ENCODE measurements at places on chromosomes 7 and 10. TPM values are rescaled to one million over a fixed set of nuclear protein-coding genes. Genes with fewer than 3 reads are reported as not detected.

GRCh38 chr7:14691597-14692203 lies 210.9 kb downstream of the DGKB start:
- no peaks in the 10 kb centered on the region for H3K4me1 ChIP-seq
- no peak overlapping the region for H3K4me3 ChIP-seq
- H3K27me3 ChIP-seq, result no peaks in the 10 kb centered on the region
- DNase-seq, result peak; percentile 21
- no peak overlapping the region for H3K27ac ChIP-seq

DNA sequence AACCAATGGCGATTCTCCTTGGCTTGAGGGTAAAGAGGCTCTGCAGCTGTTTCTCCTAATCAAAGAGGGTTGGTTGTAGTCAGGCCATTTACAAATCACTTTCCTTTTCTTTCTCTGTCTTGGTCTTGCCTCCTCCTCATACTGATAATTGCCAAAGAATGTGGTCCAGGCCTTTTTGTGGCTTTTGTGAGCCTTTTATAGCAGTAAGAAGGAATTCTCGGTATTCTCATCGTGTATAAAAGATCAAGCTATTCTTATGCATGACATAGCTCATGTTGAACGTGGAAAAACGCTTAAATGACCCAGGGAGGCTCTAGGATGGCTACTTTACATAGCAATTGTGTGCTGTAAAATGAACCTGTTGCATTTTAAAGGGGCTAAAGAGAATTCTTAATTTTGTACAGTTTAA lies 62.6 kb downstream of the RBM20 start:
- no peak overlapping the region for H3K4me3 ChIP-seq
- H3K27ac ChIP-seq, result no peak overlapping the region
- DNase-seq, result no peak
- no peaks in the 10 kb centered on the region for H3K36me3 ChIP-seq
- no peaks in the 10 kb centered on the region for H3K27me3 ChIP-seq

DNA sequence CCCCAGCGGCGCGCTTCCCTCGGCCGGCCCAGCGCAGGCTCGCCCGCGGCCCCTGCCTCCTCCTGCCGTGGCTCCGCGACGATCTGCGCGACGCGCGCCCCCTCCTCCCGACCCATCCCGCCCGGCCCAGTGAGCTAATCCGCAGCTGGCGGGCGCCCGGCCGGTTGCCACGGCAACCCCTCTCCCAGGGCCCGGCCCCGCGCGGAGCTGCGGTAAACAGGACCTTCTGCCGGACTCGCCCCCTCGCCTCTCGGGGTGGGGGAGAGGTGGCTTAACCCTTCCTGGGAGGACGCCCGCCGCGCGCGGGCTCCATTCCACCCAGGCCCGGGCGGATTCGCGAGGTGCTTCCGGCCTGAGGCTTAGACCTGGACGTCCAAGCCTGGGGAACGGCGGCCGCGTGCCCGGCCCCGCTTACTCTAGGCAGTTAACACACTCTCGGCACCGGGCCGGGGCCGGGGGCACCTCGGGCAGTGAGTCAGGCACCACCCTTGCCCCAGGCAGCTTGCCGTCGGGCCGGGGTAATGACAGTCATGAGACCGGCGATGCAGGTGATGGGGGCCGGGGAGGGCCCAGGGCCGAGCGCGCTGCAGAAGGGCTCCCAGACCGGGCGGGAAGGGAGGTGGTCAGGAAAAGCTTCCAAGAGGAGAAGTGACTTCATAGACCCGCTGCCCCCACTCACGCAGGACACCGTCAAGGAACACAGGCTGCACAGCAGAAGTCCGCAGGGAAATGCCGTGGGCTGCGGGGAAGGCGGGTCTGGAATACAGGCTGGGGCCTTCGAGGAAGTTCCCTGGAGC lies at the start of gene DENND2A:
Gene DENND2A (minus strand): TSS at position 87 of the 797 bp plus-strand sequence. CDS start 38,416 bp downstream, outside the sequence.
- H3K27ac ChIP-seq, result peak within 1 kb of the TSS; percentile 88
- DNase-seq, result peak; percentile 79
- peaks cover 16% of the 10 kb centered on the region for H3K27me3 ChIP-seq
- H3K36me3 ChIP-seq, result no peaks in the 10 kb centered on the region

DNA sequence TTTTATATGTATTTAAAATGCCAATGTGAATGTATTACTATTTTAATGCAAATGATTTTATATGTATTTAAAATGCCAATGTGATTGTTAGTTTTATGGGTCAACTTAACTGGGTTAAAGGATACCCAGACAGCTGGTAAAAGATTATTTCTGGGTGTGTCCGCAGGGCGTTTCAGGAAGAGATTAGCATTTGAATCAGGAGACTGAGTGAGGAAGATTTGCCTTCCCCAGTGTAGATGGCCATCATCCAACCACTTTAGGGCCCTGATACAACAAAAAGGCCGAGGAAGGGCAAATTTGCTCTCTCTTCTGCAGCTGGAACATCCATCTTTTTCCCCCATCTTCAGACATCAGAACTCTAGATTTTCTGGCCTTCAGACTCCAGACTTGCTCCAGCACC lies 116.2 kb downstream of the BAMBI start:
- no peaks in the 10 kb centered on the region for H3K27me3 ChIP-seq
- no peaks in the 10 kb centered on the region for H3K36me3 ChIP-seq
- H3K27ac ChIP-seq, result no peak overlapping the region
- H3K4me1 ChIP-seq, result no peaks in the 10 kb centered on the region
- no peak overlapping the region for H3K4me3 ChIP-seq

DNA sequence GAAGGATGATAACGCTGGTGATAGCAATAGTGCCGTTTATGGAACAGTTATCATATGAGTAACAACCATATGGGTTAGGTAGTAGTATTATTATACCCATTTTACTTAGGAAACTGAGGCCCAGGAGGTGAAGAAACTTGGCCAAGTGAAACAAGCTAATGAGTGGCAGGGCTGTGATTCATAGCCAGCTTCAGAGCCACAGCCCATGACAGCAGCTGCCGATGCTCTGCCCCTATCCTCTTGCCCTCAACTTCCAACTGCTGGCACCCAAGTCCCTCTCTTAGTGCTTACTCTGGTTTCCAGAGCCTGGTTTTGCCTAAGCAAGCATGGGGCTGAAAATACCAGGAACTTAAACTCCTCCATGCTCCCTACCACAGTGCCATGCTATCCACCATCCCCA lies 12.3 kb downstream of the SH3PXD2A start:
- no peak for DNase-seq
- no peaks in the 10 kb centered on the region for H3K27me3 ChIP-seq
- H3K27ac ChIP-seq, result no peak overlapping the region
- no peak overlapping the region for H3K4me3 ChIP-seq
- H3K4me1 ChIP-seq, result no peaks in the 10 kb centered on the region
- no peaks in the 10 kb centered on the region for H3K36me3 ChIP-seq

GRCh38 chr7:100875356-100875751 lies 451 bp downstream of the SRRT start:
- peaks cover 3% of the 10 kb centered on the region for H3K4me1 ChIP-seq
- H3K36me3 ChIP-seq, result no peaks in the 10 kb centered on the region
- peak; percentile 65 for DNase-seq
- H3K27ac ChIP-seq, result peak overlapping the region; percentile 93
- peak overlapping the region; percentile 98 for H3K4me3 ChIP-seq

GRCh38 chr7:68224041-68224741 lies 1227.6 kb downstream of the TYW1 start:
- no peaks in the 10 kb centered on the region for H3K4me1 ChIP-seq
- no peaks in the 10 kb centered on the region for H3K36me3 ChIP-seq
- no peak overlapping the region for H3K4me3 ChIP-seq
- no peak for DNase-seq
- H3K27me3 ChIP-seq, result no peaks in the 10 kb centered on the region

DNA sequence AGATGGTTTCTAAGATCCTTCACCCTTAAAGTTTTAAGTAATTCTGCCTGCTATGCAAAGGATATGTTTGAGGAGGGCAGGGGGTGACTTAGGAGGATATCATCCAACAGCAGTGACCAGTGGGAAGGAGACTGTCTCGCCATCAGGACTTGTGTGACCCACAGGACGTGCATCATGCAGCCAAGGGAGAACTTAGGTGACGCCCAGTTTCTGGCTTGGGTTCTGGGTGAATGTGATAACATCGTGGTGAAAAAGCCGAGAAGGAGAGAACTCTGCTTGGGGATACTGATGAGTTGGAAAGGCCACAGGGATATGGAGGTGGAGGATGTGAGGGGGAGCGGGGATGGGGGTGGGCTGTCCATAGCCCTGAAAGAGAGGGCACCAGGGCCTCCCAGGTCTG lies 3.8 kb downstream of the WIPI2 start:
- peaks cover 6% of the 10 kb centered on the region for H3K4me1 ChIP-seq
- H3K27me3 ChIP-seq, result no peaks in the 10 kb centered on the region
- no peak overlapping the region for H3K27ac ChIP-seq
- no peak overlapping the region for H3K4me3 ChIP-seq
- H3K36me3 ChIP-seq, result no peaks in the 10 kb centered on the region
- no peak for DNase-seq

DNA sequence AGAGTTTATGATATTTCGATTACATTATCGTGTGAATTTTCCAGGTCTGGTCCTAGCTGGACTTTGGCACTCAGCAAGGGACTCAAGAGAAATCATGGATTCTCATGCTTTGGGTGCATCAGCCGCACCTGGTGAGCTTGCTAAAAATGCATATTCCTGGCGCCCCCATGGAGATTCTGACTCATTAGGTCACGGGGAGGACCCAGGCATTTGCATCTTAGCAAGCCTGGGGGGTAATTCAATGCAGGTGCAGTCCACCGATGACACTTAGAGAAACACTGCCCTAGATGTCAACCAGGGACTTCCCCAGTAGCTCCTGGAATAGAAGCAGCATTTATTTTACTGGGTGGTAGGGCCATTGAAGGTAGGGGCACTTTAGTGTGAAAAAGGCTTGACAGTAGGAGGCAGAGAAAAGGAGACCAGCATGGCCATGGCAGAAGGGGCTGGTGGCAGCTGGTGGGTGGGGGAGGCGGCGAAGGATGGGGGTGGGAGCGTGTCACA lies 29.9 kb upstream of the PDCD4 start:
- H3K4me3 ChIP-seq, result no peak overlapping the region
- peaks cover 96% of the 10 kb centered on the region for H3K4me1 ChIP-seq
- H3K27me3 ChIP-seq, result no peaks in the 10 kb centered on the region
- no peak for DNase-seq
- peak overlapping the region; percentile 74 for H3K27ac ChIP-seq
- H3K36me3 ChIP-seq, result no peaks in the 10 kb centered on the region

DNA sequence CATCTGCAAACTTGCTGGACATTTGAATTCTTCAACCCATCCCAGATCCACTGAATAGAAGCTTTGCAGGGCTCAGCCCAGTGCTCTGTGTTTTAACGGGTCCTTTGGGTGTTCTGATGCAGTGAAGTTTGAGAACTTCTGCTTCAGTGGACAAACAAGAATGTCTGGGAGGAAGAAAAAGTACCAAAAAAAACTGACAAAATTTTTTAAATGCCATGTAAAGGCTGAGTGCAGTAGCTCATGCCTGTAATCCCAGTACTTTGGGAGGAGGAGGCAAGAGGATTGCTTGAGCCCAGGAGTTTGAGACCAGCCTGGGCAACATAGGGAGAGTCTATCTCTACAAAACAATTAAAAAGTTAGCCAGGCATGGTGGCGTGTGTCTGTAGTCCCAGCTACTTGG lies 51.8 kb upstream of the FRMD4A start:
- DNase-seq, result no peak
- no peaks in the 10 kb centered on the region for H3K27me3 ChIP-seq
- no peak overlapping the region for H3K27ac ChIP-seq

DNA sequence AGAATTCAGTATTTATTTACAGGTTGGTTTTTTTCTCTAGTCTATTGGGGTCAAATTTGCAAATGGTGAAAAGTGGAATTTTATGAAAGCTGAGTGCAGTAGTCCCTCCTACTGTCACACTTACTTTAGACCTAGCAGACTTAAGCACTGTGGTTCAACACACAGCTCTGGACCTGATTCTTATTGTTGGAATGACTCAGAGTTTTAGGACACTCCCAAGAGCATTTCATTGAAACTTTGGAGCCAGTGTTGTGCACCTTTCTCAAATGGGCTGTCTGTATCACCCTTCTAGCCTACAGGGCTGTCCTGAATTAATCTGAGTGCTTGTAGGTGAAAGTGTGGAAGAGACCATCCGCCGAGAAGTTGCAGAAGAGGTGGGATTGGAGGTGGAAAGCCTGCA lies 16.1 kb downstream of the NUDT13 start:
- no peak overlapping the region for H3K4me3 ChIP-seq
- H3K36me3 ChIP-seq, result peaks cover 2% of the 10 kb centered on the region
- no peak overlapping the region for H3K27ac ChIP-seq
- no peaks in the 10 kb centered on the region for H3K4me1 ChIP-seq
- no peaks in the 10 kb centered on the region for H3K27me3 ChIP-seq

GRCh38 chr7:36653663-36654355 lies 70.5 kb downstream of the AOAH start:
- H3K27ac ChIP-seq, result no peak overlapping the region
- peaks cover under 1% of the 10 kb centered on the region for H3K4me1 ChIP-seq
- no peak for DNase-seq
- no peak overlapping the region for H3K4me3 ChIP-seq
- no peaks in the 10 kb centered on the region for H3K36me3 ChIP-seq
- no peaks in the 10 kb centered on the region for H3K27me3 ChIP-seq

- no peak overlapping the region for H3K4me3 ChIP-seq
- no peaks in the 10 kb centered on the region for H3K27me3 ChIP-seq
- no peak overlapping the region for H3K27ac ChIP-seq
- H3K36me3 ChIP-seq, result no peaks in the 10 kb centered on the region
- H3K4me1 ChIP-seq, result no peaks in the 10 kb centered on the region
Measured at GRCh38 chr7:82049442-82049841, 279.6 kb upstream of the HGF start.

DNA sequence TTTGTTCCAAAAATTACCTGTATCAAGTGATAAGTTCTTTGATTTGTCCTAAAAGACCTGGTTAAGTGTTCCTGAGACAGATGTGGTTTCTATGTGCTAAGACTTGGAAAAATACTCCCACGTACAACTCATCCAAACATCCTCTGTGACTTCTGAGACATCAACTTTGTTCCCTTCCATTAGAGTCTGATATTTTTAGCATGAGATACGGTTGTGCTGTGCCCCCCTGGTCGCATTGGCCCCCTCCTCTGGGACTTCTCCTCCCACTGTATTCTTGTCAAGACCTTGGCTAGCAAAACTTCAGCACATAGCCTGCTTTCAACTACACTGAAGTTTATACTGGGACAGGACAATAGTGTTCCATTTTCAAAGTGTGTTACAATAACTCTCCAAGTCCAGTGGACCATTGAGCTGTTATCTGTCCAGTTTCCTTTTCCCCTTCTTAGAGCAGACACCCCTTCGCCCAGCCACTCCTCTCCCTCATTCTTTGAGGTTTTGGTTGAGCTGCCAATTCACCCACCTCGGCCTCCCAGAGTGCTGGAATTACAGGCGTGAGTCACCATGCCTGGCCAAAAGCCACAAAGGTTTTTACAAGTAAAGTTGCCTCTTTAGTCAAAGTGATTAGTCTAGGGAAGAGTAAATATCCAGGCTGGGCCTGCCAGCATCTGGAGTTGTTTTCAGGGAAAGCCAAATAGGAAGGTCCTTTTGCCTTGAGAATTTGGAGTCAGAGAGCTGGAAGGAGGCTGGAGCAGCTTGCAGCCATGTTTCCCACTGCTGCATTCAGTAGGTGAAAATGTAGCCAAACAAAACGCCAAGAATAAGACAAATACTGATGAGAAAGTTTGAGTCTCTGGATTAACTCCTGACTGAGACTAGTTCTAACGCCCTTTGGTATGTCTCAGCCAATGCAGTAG lies 17.8 kb upstream of the PDLIM1 start:
- peak overlapping the region; percentile 81 for H3K27ac ChIP-seq
- H3K27me3 ChIP-seq, result no peaks in the 10 kb centered on the region
- H3K4me3 ChIP-seq, result no peak overlapping the region
- no peaks in the 10 kb centered on the region for H3K36me3 ChIP-seq
- peaks cover 8% of the 10 kb centered on the region for H3K4me1 ChIP-seq

COL1A2 gene
- polyA plus RNA-seq, result 10.3 TPM

HECW1 gene
- polyA plus RNA-seq, result not detected

IGFBP1 gene
- polyA plus RNA-seq, result not detected

HOXA10 gene
- 19.8 TPM for polyA plus RNA-seq

PON1 gene
- polyA plus RNA-seq, result 0.04 TPM

CFAP43 gene
- 7.2 TPM for polyA plus RNA-seq

PANK1 gene
- polyA plus RNA-seq, result 13.1 TPM

PLEKHA8 gene
- 5.0 TPM for polyA plus RNA-seq

All from small intestine (tissue), 16 donors.